ENCODE measurements at places on chromosomes 7 and 10. TPM values are rescaled to one million over a fixed set of nuclear protein-coding genes. Genes with fewer than 3 reads are reported as not detected.
A peak's percentile ranks its signal among the peaks of the same experiment; 100 is the strongest.

- no peak for DNase-seq
These were observed 133.7 kb downstream of the SLC25A13 start for GRCh38 chr7:96188174-96188581.

DNA sequence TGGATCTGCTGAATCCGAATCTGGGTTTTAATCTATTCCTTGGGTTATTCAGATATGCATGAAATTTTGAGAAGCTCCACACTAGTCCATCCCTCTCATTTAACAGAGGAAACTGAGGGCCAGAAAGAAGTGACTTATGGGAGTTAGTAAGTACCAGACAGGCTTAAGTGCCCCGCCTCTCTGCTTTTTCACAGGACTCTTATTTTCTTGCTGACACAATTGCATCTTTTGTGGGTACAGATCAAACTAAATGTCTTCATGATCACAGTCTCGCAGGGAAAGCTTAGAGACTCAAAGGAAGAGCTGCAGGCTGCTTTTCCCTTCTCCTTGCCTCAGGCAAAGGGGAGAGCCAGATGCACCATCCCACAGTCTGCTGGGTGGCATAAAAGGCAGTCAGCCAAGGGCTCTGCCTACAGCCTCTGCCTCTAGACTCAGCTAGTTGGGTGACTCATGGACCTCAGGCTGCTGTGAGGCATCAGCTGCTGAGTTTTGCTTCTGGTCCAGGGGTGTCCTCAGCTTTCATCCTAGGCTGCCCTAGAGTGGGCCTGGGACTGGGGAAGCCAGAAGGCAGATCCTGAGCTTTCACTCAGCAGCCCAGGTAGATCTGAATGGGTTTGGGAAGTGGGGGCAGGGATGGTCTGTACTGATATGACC lies 11.6 kb downstream of the GOLGA7B start:
- peak; percentile 83 for DNase-seq

GRCh38 chr10:116873134-116873533 lies 23.8 kb downstream of the ENO4 start:
- no peak for DNase-seq

DNA sequence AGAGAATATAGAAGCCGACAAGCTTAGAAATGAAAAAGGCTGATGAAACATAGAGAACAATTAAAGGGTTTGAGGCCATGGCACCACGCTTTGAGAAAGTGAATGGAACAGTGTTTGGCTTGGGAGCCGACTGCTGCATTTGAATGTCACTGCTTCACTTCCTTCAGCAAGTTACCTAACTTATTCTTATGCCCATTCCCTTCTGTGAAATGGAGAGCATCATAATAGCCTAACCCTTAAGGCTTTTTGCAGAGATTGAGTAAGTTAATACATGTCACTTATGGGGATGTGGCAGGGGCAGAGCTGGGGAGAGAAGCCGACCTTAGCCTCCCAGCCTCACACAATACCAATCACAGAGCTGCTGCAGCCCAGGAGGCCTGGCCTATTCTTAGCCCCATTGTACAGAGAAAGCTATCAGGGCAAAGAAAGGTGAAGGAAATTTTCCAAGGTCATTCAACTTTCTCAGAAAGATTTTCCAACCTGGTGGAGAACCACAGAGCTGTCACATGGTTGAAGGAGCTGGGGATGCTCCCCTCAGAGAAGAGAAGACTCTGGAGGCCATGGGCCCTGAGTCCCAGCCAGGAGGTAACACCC lies 186.0 kb upstream of the GDF10 start:
- no peak for DNase-seq

GRCh38 chr7:143221286-143221685 lies 551 bp upstream of the TAS2R40 start:
- DNase-seq = no peak

- no peak for DNase-seq
These were observed 659.4 kb downstream of the MAGI2 start for GRCh38 chr7:78794101-78794500.

GRCh38 chr7:158950914-158951635 lies 94.7 kb downstream of the DYNC2I1 start:
- no peak for DNase-seq

GRCh38 chr7:107404740-107405537 lies 64.9 kb upstream of the GPR22 start:
- DNase-seq = no peak

DNA sequence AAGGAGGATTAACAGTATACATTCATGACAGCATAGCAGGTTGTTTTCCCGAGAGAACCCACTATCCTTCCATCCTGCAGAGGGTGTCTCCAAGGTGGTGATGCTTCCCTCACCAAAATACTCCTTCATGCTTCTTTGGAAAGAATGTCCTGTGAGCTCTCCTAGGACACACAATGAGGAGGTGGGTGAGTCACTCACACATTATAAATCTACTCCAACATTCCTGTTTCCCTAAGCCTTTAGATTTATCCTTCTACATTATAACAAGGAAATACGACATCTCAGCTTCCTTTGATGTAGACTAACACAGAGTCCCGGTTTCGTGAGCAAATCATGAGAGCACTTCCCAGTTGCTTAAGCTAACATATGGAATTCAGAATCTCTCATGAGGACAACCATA lies 689.7 kb upstream of the CELF2 start:
- DNase-seq = no peak

- no peak for DNase-seq
These were observed 261.1 kb upstream of the RNF32 start for GRCh38 chr7:156379324-156380070.

- no peak for DNase-seq
These were observed 23.5 kb upstream of the KBTBD2 start for GRCh38 chr7:32915041-32915536.

DNA sequence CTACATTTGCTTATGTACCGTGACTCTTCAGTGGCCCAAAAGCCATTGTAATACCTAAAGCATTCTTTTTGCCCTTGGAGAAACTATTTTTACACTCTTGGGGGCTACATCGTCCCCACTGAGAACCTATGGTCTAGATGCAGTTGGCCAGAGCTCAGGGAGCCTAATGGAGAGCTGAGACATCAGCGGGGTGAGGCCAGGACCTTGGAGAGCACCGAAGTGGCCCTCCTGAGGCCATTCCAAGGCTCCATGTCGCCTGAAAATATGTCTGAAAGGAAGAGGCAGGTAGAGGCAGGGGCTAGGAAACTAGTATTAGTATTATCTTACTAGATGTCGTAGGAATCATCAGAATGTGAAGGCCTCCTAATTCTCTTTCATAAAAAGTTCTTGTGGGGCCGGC lies 4.9 kb downstream of the PKD2L1 start:
- no peak for DNase-seq

DNA sequence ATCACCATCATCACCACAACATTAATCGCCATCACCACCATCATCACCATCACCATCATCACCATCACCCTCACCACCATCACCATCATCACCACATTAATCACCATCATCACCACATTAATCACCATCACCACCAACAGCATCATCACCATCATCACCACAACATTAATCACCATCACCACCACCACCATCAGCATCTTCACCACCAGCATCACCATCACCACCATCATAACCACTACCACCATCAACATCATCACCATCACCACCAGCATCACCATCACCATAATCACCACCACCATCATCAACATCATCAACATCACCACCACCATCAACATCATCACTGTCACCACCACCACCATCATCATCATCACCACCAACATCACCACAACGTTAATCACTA lies 124.6 kb downstream of the WDFY4 start:
- no peak for DNase-seq

- no peak for DNase-seq
These were observed 9.4 kb downstream of the PRSS58 start for GRCh38 chr7:142248166-142249160.

DNA sequence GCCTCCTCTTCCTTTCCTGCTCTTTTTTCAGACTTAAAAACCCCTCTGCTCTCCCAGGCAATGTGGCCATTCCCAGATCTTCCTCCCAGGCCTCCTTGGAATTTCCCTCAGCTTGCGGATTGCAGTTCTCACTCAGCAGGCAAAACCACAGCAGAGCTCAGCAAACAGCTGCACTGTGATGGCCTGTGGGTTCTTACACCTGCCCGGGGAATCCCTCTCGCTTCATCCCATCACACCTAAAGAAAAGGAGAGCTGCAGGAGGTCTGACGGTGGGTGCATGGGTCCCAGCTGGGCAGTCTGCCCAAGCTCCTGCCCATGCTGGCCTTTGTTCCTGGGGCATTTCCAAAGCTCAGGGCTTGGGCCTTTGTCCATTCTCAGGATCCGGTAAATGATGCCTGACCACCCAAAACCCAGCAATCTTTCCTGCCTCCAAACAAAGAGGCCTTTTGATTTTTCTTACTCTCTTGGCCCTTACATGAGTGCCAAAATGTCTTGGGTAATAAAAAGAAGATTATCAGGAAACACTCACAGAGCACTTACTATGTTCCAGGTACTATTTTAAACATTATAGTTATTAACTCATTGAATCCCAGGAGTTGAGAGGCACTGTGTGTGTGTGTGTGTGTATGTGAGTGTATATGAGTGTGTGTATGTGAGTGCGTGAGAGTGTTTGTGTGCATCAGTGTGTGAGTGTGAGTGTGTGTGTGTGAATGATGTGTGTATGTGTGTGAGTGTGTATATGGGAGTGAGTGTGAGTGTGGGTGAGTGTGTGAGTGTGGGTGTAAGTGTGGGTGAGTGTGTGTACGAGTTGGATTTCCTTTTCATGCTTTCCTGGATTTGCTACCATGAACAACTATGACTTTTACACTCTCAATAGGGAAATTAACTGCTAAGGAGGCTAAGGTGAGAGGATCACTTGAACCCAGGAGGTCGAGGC lies 64.5 kb upstream of the PODXL start:
- DNase-seq = no peak

DNA sequence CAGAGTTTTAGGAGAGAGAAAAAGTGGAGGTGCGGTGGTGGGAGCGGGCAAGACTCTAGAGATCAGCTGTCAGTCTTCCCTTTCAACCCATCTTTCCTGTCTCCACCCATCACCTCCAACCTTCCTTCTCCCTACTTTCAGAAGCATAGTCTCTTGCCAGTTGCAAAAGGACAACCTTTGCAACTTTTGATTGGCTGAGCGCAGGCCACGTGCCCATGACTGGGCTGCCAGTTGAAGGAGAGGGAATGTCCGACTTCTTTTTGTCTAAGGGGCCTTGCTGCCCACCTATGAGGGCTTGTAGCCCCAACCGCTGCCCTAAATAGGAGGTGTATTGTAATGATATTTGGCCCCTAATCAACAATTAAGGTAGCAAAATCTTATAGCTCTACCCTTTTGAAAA lies 12.6 kb downstream of the CYP26A1 start:
- no peak for DNase-seq

Gene IGF2BP3
- 110 TPM for total RNA-seq

Gene ERVW-1
- not detected for total RNA-seq

Gene KIF5B
- total RNA-seq = 35.4 TPM

Gene CALU
- 462 TPM for total RNA-seq

Measured in H4 (cell line).